ENCODE measurements at places on chromosomes 3 and 15.

DNA sequence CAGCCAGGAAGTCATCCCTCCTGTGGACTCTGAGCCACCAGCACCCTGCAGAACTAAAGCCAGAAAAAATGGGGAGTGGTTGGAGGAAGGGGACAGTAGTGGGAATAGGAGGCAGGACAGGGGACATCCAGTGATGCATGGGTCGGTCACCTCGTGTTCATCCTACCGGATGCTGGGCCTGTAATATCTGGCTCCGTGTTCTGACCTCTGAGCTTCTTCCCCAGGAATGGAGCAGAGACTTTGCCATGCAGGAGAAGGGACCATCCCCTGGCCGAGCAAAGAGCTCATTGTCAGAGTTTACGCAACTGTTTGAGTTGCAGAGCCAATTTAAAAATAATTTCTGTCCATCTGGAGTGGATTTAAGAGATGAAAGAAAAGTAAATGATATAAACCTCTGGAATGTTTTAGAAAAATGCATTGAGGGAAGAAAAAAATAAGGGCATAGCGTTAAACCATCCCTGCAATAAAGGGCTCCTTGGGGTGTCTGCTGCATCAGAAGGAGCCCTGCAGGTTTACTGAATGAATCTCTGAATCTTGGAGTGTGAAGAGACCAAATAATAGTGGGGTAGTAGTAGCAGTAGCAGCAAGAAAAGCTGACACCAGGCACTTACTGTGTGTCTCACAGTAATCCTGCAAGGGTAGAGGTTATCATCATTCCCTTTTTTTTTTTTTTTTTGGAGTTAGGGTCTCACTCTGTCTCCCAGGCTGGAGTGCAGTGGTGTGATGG, 70.9 kb downstream of the AAGAB start:
- DNase-seq: no peak

DNA sequence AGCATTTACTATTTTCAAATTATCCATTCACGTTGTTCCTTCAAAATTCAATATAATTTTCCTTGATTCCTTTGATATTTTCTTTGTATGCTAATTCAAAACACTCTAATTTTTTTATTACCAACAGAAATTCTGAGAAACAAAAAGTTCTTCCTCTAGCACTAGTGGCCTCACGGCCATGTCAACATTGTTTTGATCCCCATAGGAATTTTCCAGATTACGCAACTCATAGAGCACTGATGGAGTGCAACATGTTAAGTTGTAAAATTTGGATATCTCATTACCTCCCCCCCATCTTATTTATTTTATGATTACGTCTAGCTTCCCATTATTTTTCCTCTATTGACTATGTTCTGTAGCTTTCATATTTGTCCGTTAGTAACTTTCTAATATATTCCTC, 745.3 kb downstream of the TUSC7 start:
- no peak for DNase-seq

- DNase-seq: no peak
These were observed 12.9 kb downstream of the B3GNT5 start for GRCh38 chr3:183265834-183266417.

DNA sequence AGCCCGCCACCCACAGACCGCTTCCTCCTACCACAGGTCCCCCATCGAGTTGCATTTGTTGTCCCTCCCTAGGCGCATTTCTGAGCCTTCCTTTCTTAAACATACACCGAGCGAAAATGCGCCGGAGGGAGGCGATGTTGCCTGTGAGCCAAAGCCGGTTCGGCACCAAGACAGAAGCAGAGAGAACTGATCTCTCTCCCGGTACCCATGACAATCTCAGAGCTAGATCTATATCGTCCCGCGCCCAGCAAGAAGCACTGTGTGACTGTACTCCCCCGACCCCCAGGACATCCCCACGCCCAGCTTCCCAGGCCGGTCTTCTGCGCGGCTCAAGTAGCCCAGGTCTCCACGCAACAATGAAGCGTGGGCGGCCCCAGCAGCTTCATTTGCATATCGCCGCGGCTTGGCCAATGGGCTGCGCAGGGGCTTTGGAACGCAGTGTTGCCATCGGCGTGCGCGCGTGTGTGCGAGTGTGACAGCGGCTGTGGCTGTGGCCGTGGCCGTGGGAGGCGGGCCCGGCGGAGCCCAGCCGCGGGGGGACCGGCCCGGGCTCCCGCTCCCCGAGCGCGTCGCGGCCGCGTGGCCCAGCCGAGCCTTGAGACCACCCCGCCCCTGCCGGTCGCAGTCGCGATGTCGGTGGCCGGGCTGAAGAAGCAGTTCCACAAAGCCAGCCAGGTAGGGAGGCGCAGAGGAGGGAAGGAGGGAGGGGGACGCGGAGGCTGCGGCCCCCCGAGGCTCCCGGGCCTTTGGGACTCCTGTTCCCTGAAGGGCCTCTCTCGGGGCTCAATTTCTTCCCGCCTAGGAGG, at the start of gene SH3GL3:
Gene SH3GL3, plus strand, starts transcription at position 438 of the 806 bp plus-strand sequence. Its CDS starts 193 bp downstream, at position 631.
- no peak for DNase-seq

DNA sequence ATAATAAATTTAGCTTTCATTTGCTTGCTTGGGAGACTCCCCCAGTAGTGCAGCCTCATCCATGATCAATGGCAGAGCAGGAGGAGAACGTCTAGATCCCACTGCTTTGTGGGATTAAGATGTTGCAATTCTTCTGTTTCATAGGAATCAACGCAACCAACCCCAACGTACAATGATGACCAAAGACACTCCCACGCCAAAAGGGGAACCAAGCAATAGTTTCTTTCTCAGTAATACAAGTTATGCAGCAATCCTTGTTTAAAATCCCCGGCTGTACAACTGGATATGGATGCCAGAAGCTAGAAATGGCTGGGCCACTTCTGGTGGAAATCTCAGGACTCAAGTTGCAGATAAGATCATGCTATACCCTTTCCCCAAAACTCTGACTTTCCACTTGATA, 411.2 kb downstream of the VPS13C start:
- DNase-seq: no peak

DNA sequence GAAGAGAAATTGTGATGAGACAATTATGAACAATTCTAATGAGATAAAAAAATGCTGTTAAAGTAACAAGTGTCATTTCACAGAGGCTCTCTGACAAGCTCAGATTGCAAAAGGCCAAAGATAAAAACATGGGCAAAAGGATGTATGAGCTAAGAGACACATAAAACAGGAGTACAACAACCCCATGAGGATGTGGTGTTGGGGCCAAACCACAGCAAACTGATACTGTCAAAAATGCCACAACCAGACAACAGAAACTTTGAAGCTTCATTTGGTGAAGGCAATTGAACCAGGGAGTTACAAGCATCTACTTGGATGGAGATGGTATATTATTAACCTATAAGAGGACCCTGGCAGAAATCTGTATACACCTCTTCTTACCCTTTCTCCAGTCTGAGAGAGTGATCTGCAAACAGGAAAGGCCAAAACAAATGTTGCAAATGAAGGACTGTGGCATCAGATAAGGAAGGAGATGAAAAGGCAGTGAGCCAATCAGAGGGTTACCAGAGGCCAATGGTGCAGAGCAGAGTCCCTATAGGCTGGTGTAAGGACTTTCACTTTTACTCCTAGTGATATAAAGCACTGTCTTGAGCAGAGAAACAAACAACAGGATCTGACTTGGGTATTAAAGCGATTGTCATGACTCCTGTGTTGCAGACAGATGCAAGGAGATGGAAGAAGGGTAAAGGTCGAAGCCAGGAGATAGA, 659.0 kb downstream of the NTRK3 start:
- DNase-seq: no peak

- DNase-seq: no peak
These were observed 276.2 kb downstream of the RAP2B start for GRCh38 chr3:153438271-153438670.

- no peak for DNase-seq
These were observed 175.7 kb downstream of the TNIK start for GRCh38 chr3:171284308-171285075.

DNA sequence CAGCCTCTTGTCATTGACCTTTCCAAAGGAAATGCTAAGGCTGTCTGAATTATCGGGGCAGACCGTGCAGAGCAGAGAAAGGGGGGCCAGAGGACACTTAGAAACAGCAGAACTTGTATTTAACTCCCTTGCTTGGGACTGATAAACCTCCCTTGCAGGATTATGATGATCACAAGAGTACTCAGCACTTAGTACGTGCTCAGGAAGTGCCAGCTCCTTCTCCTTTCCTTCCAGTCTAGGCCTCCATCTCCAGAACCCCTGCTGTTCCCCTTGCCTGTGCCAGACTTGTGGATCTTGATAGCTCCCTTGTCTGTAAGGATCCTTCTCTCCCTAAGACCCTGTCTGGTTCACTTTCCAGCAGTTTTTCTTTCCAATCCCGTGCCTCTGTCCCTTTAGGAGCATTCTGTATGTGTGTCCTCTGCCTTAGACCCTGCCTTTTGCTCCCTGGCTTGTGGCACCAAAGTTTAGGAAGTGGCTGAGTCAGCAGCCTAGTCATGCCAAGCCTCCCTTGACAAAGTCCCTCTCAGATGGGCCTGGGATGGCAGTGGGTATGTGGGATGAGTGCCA, 747 bp downstream of the SORD start:
- no peak for DNase-seq

GRCh38 chr3:173743111-173743510, 345.6 kb downstream of the NLGN1 start:
- DNase-seq: no peak

DNA sequence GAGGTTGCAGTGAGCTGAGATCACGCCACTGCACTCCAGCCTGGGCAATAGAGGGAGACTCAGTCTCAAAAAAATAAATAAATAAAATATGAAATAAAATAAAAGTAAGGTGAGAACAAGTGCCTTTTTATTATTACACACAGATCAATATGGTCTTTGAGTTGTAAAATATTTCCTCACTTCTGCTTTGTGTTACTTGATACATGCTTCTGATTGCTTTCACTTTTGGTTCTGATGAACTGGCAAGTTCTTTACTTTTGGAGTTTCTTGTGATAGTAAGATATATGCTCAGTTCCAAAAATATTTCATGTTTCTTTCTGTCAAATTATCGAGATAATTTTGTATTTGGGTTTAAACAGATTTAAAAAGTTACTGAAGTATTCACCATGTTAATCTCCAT, 16.6 kb upstream of the GYG1 start:
- no peak for DNase-seq

DNA sequence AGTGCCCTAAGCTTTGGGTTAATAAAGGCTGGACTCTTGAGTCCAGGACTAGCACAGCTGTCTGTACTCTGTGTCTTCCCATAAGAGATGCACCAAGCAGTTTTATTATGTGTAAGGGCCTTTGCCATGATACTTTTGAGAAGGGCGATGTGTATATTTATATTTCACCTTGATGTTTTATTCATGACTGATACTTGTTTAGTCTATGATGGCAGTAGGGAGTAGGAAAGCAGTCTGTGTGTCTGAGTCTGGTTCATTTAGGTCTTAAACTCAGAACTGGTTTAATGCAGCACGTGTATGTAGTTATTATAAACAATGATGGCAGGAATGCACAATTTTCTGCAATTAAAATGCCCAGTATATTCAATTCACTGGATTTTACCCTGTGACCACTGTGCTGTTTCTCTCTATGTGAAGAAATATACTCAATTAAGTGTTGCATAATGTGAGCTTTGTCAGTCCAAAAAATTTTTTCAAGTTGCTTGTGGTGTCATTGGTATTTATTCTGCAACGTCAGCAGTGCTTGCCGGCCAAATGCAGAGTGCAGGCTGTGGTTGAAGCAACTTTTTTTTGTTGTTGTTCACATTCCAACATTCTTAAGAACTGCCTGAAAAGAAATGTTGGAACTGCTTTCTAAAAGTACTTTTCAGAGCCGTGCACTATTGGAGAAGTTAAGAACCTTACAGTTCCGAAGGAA, 423.7 kb upstream of the SEMA6D start:
- no peak for DNase-seq

DNA sequence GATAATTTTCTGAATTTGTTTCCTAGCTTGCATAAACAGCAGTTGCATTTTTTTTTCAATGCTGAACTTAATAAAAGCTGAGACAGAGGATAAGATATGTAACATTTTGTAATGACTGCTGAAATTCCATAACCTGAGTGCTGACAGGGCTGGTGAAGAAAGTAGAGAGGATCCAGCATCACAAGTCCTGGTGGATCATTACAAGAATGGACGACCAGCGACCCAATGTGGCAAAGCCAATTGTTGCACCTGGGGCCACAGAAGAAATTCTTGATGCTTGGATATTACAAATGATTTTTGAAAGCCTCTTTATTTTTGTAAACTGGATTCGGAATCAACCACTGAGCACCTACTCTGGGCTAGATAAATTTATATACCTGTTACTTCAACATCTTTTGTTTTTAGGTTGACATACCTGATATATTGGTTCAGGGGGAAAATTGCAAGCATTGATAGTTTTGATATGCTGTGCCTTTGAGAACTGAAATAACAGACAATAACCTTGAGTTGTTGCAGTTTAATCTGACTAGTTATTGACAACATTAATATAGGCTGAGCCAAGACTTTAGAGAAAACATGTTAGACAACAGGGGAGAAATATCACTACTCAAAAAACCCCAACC, 3.9 kb upstream of the ACTL6A start:
- no peak for DNase-seq

DNA sequence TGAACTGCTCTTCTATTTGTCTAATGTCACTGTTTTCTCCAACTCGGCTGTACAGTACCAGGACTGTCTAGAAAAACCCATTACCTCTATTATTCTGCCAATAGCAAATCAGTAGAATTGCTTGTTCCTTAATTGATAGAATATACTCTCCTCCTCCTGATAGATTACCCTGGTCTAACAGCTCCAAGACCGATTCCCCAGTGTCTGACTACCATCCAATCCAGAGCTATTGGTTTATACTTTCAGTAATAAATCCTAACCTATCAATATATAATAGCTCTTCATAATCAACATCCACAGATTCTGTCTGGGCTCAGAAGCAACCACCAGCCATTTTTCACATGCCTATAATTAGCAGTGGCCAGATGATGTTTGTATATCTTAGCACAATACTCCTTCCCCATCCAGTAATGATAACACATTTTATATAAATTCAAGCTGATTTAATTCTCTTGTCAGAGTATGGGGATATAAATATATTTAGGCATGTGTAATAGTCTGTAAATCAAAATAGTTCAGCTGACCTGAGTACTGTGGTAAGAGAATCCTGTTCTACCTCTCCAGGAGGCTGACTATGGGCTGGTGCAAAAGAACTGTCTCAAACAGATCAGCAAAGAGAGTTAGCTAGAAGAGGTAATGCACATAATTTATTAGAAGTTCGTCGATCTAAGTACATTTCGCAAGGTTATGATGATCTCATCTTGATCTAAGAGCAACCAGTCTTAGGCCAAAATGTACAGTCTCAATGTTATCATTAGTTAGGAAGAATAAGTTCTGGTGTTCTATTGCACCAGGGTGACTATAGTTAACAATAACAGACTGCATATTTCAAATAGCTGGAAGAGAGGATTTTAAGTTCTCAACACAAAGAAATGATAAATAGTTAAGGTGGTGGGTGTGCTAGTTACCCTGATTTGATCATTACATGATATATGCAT, 193.4 kb downstream of the SHOX2 start:
- no peak for DNase-seq

- DNase-seq: no peak
These were observed 117.3 kb upstream of the PRR20G start for GRCh38 chr3:127405010-127405598.

- DNase-seq: no peak
These were observed 97.2 kb downstream of the SEC22A start for GRCh38 chr3:123298903-123299302.

GRCh38 chr3:109825971-109826810, 488.8 kb upstream of the DPPA4 start:
- no peak for DNase-seq
